Heart left ventricle (tissue), 16 donors: ENCODE measurements at places on chromosomes 7 and 10. TPM values are rescaled to one million over a fixed set of nuclear protein-coding genes. Genes with fewer than 3 reads are reported as not detected.

DNA sequence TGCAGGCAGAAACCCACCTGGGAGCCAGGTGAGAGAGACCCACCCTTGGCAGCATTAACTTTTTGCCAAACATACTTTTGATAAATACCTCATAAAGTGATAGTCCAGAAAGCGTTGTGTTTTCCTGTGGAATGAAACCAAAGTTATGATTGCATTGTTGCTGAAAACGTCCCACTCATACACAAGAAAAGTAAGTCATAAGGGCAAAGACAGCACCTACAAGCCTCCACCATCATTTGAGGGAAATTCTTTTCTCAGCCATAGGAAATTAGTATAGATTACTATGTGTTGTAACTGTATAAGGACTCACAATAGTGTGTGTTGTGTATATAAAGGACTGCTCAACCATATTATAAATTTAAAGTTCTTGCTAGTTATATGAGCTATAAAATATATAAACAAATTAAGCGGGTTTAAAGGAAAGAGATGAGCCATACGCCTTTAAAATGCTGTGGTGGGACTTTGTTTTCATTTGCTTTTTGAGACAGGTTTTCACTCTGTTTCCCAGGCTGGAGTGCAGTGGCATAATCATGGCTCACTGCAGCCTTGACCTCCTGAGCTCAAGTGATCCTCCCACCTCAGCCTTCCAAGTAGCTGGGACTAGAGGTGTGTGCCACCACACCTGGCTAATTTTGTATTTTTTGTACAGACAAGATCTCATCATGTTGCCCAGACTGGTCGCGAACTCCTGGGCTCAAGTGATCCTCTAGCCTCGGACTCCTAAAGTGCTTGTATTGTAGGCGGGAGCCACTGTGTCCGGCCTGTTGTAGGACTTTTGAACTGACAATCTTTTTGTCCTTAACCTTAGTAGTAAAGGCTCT is 160.8 kb downstream of the PKD1L1 start:
- no peaks in the 10 kb centered on the region for H3K27me3 ChIP-seq
- H3K36me3 ChIP-seq = no peaks in the 10 kb centered on the region

Gene KCNMA1
- 1.7 TPM for total RNA-seq

GRCh38 chr7:137538361-137538762 is 194.8 kb upstream of the PTN start:
- H3K27me3 ChIP-seq = no peaks in the 10 kb centered on the region
- no peak overlapping the region for H3K4me3 ChIP-seq
- H3K4me1 ChIP-seq = no peaks in the 10 kb centered on the region
- H3K36me3 ChIP-seq = no peaks in the 10 kb centered on the region
- DNase-seq = no peak

- H3K36me3 ChIP-seq = no peaks in the 10 kb centered on the region
- H3K4me3 ChIP-seq = no peak overlapping the region
- no peak for DNase-seq
- no peak overlapping the region for H3K27ac ChIP-seq
- peaks cover 39% of the 10 kb centered on the region for H3K27me3 ChIP-seq
Measured at GRCh38 chr7:157707983-157708918, 371.4 kb downstream of the DNAJB6 start.

Gene CCDC3
- 2.7 TPM for total RNA-seq

- H3K4me3 ChIP-seq = no peak overlapping the region
- H3K36me3 ChIP-seq = no peaks in the 10 kb centered on the region
- DNase-seq = no peak
- no peak overlapping the region for H3K27ac ChIP-seq
- H3K27me3 ChIP-seq = no peaks in the 10 kb centered on the region
Measured at GRCh38 chr10:80526742-80527141, 11.0 kb upstream of the SH2D4B start.

DNA sequence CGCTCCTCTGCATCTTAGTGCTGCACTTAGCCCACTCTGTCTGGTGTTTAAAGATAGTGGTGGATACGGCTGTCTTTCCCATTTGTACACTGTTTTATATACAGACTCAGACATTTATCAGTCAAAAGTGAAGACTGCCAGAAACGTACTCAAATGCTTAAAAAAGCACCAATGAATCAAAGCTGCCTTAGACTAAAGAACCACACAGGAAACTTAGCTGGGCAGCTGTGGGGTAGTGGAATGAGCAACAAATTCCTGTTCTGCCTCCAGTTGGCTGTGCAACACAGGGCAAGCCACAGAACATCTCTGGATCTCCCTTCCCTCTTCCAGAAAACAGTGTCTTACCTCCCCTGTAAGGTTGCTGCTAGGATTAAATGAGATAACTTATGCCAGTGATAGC is 76.0 kb downstream of the ATXN7L1 start:
- no peaks in the 10 kb centered on the region for H3K4me1 ChIP-seq
- no peaks in the 10 kb centered on the region for H3K36me3 ChIP-seq
- no peak overlapping the region for H3K27ac ChIP-seq
- no peaks in the 10 kb centered on the region for H3K27me3 ChIP-seq
- H3K4me3 ChIP-seq = no peak overlapping the region

DNA sequence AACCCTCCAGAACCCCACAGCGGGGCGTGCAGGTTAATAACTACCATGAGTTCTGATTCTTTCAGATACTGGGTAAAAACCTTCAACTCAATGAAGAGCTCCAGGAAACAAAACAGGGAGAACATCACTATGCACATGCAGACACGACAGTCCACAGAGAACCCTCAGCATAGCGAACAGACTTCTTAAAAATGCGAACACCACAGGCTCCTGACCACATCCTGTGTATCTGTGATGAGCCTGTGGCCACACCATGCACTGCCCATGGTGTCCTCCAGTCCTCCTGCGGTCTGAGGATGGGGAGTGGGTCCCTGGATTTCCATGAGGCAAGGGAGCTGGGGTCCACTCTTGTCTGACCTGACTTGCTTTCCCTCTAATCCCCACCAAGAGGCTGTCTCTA is 107.2 kb downstream of the COBL start:
- H3K36me3 ChIP-seq = no peaks in the 10 kb centered on the region
- H3K4me3 ChIP-seq = no peak overlapping the region
- no peak overlapping the region for H3K27ac ChIP-seq
- H3K27me3 ChIP-seq = no peaks in the 10 kb centered on the region
- no peak for DNase-seq
